Activated T-helper 1 cell treated with Interleukin-2 at 50 U/mL for 16 hours (primary cell): ENCODE measurements at places on chromosomes 5 and 9.

GRCh38 chr5:174535669-174536068, 188.7 kb upstream of the MSX2 start:
- no peak for DNase-seq

GRCh38 chr5:11037941-11038340, 276.9 kb upstream of the DAP start:
- DNase-seq: no peak

- no peak for DNase-seq
These were observed 13.0 kb downstream of the APBA1 start for GRCh38 chr9:69658987-69659675.

GRCh38 chr5:120454094-120454798, 9.9 kb upstream of the PRR16 start:
- no peak for DNase-seq

DNA sequence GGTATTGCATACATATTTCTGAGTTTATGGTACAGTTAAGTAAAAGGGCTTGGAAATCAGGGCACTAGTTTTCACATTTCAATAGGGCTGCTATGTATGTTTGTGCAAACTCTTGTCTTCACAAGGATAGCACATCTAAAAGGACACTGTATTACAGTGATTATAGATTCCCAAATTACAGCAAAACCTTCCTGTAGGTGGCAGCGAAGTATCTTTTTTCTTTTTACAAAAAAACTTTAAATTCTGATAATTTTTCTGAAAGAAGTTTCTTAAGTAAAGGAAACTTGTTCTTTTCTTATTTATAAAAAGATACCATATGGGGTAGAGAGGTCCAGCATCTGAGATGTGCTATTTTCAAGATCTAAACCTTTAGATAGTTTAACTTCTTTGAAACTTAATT, 337.8 kb downstream of the PTPRD start:
- DNase-seq: no peak

- no peak for DNase-seq
These were observed 244.7 kb downstream of the SEC61B start for GRCh38 chr9:99466781-99467180.

DNA sequence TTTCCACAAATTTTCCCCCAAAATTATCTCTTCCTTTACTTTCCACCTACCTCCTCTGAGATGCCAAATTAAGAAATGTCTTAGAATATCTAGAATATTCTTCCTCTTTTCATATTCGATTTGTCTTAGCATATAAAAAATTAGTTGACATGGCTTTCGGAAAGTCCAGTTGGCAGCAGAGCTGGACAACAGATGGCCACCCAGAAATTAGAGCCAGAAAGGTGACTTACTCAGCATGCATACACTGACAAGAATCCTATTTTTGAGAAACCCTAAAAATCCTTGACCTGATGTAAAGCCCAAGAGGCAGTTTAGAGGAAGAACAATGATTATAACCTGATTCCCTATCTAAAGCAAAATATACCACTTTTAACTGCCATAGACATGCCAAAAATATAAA, 22.0 kb downstream of the TMEM167A start:
- no peak for DNase-seq

- no peak for DNase-seq
These were observed 23.7 kb downstream of the SLC22A5 start for GRCh38 chr5:132392978-132393825.

GRCh38 chr5:95237324-95237723, 47.6 kb downstream of the MCTP1 start:
- no peak for DNase-seq

DNA sequence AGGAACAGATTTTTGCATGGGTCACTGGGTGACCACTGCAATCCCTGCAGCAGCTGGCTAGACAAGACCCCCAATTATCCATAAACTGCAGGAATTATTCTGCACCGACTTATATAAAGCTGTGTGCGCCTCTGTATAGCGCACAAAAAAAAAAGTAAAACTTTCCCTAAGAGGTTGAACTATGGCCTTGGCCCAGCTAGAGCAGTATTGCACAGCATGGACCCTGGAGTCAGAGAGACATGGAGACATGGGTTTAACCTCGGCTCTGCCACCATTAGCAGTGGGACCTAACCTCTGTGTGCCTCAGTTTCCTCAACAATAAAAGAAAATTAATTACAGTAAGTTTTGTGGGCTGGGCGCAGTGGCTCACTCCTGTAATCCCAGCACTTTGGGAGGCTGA, 17.1 kb upstream of the GRPEL2 start:
- no peak for DNase-seq

- no peak for DNase-seq
These were observed 2.1 kb downstream of the NPR2 start for GRCh38 chr9:35793461-35793860.

- no peak for DNase-seq
These were observed 1.5 kb upstream of the ANKH start for GRCh38 chr5:14873093-14873492.

GRCh38 chr9:71308454-71308853, 187.0 kb upstream of the TRPM3 start:
- no peak for DNase-seq

DNA sequence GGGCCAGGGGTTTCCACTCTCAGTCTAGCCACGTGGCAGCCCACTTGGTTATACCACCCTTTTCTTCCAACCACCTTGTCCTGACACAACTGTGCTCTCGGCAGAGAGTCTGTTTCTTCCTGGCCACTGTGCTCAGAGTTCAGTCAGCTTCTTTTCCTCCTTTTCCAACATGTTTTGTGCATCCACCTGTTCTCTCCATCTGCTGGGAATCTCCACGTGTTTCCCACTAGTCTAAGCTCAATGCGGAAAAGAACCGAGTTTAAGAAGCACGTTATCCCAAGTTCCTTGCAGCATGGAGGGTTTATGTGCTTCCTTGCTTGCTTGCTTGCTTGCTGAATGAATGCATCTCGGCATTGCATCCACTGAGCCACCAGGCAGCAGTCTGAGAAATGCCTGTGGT, 543.6 kb upstream of the DAP start:
- DNase-seq: no peak

DNA sequence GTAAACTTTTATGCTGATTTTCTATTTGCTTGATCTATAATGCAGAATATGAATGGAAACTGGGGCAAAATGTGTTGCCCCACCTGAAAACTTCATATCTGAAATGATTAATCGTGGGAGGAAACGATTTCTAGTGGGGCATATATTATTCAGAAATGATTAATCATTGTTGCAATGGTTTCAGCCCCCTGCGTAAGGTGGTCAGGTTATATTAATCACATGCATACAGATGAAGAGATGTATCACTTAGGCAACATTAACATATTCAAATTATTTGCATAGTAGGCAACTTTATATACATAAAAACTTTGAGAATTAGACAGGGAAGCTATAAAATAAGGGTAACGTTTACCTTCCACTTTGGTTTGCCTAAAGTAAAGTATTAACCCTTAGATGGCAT, 49.8 kb downstream of the LSM11 start:
- no peak for DNase-seq

GRCh38 chr9:116377179-116377798, 223.7 kb downstream of the PAPPA start:
- DNase-seq: no peak

DNA sequence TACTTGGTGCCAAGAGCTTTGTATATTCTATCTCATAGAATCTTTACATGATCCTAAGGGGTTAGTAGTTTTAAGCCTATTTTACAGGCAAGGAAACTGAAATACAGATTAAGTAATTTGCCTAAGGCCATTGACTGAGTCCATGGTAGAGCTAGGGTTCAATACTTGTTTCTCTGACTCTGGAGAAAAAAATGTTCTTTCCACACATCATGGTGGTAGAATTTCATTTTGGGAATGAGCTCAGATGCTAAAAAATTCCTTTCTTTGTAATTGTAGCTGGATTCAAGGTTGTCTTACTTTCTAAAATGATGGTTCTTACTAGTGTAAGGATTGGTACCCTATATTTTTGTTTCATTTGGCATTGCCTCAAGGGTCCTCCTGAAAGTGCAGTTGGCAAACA, 86.0 kb downstream of the ANKRD55 start:
- no peak for DNase-seq

GRCh38 chr9:89204801-89205200, 26.2 kb upstream of the SHC3 start:
- no peak for DNase-seq

- no peak for DNase-seq
These were observed 203.8 kb downstream of the ARHGAP26 start for GRCh38 chr5:142973932-142974331.

DNA sequence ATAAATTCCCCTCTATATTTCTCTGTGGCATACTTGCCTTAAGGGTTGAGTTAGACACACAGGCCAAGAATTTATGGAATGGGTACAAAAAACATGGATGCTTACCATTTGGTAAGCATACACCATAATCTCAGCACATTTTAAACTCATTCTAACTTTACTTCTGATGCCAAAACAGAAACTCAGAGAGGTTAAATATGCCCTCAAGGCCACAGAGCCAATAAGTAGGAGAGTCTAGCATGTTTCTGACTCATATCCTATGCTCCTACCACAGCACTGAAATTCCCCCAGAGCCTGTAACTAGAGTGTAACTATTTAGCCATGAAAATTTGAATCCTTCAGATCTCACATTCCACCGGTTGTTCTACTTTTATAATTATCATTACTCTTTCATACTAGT, 559.7 kb downstream of the ACTL7B start:
- no peak for DNase-seq

- DNase-seq: no peak
These were observed 44.4 kb upstream of the CPLX2 start for GRCh38 chr5:175826980-175827379.

DNA sequence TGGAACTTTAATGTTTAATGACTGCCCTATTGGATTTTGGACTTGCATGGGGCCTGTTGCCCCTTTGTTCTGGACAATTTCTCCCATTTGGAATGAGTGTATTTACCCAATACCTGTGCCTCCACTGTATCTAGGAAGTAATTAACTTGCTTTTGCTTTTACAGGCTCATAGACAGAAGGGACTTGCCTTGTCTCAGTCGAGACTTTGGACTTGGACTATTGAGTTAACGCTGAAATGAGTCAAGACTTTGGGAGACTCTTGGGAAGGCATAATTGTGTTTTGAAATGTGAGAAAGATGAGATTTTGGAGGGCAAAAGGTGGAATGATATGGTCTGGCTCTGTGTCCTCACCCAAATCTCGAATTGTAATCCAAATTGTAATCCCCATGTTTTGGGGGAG, 368.2 kb downstream of the PDE4D start:
- DNase-seq: no peak

GRCh38 chr5:43485406-43485805, 1.7 kb upstream of the TMEM267 start:
- DNase-seq: no peak

GRCh38 chr9:135239769-135240141, 152.3 kb downstream of the OLFM1 start:
- no peak for DNase-seq

- DNase-seq: peak; percentile 79
These were observed 18.7 kb downstream of the LCP2 start for GRCh38 chr5:170278611-170279458.

GRCh38 chr5:90878081-90878480, 319.5 kb downstream of the ADGRV1 start:
- DNase-seq: no peak

DNA sequence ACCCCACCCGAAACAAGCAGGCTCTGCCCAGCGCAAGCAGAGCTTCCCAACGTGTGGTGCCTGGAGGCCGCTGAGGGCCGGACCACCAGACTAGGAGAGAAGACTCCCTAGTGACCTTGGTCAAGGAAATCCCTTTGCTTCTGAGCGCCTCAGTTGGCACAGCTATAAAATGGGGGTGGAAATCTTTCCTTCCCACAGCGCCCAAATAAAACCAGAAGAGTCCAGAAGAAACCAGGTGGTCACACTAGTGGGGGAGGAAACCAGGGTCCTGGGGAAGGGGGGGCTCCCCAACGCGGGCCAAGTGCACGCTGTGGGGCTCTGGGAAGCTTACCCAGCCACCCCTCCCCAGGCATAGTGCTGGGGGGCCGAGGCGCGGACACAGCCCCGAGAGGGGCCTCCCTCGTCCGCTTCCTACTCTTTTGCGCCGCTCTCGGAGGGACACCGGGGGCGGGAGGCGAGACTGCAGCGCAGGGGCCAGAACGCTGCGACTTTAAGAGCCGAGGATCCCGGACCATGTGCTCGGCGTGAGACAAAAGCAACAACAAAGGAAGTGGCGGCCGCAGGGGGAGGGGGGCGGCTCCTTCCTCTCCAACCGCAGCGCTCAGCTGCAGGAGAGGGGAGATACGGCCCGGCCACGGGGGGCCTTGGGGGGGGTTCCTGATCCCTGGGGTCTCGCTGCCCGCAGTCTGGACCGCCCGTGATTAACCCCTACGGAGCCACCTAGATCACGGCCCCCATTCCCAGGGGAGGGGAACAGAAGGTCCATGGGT, 885 bp downstream of the RNF44 start:
- peak; percentile 81 for DNase-seq

DNA sequence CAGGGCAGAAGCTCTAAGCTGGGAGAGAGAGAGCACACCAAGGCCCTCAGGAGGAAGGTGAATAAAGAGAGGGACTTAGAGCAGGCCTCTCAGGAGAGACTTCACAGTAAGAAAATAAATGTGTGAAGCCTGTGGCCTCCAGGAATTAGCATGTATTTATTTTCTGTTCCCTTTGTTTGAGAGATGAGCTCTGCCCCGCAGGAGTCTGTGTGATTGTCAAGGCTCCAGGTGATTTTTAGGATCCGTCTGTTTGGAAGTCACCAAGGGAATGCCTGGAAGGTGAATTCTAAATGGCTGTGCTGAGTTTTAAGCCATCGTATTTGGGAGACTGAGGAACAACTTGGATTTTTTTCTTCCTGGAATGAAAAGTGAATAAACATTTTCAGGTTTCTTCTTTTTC, 108.3 kb upstream of the ICE1 start:
- no peak for DNase-seq

DNA sequence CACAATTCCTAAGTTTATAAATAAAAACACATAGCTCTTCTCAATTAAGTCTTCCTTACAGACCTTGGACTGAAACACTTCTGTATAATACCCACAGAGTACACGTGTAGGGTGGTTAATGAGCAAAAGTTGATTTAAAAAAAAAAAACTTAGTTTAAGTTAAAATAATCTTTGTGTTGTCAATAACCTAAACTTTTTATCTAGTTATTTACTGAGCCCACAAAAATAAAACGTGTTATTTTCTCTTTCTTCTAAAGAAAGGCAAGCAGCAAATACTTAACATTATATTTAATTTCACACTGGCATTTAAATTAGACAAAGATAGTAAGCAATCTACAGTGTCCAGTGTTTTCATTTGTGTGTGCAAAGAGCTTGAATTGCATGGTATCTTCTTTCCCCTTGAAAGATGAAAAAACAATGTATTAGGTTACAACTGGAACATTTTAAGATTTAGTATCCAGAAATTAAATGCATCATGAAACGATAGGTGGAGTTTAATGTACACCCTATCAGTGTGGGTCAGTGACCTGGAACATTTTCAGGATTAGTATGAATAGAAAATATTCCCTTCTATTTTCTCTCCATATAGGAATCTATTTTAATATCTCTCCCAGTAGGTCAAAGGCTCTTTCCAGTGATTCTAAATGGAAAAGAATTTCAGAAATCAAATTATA, 1014.8 kb downstream of the NR2F1-AS1 start:
- DNase-seq: no peak

DNA sequence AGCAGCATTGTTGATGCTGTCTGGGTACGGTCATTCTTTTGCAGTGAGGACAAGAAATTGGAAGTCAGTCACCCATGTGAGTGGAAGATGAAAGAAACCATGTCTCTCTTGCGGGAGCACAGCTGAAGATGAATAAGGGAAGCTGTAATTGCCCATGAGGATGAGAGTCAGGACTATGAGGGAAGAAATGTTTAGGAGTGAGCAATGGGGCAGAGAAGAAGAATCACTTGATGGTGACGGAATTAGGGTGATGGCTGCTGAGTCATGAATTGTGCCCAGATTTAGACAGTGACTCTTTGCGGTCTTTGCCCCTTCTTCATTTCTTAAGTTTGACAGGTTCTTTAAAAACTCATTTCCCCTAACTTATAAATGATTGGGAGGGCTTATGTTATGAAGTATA, 183.3 kb downstream of the MAST4 start:
- no peak for DNase-seq
